Glomerular endothelial cell (primary cell): ENCODE measurements at places on chromosomes 1 and 21.

DNA sequence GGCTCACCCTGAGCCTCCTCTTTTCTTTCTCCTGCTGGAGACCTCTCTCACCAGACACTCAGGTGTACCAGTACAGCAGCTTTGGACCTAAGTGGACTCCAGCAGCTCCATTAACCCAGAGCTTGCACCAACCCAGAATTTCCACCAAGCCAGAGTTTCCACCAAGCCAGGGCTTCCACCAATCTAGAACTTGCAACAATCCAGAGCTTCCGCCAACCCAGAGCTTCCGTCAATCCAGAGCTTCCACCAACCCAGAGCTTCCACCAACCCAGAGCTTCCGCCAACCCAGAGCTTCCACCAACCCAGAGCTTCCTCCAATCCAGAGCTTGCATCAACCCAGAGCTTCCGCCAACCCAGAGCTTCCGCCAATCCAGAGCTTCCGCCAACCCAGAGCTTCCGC is 23.2 kb downstream of the CRYAA start:
- DNase-seq: no peak

- DNase-seq: no peak
These were observed 95.9 kb downstream of the ZC3H11B start for GRCh38 chr1:219517031-219517430.

DNA sequence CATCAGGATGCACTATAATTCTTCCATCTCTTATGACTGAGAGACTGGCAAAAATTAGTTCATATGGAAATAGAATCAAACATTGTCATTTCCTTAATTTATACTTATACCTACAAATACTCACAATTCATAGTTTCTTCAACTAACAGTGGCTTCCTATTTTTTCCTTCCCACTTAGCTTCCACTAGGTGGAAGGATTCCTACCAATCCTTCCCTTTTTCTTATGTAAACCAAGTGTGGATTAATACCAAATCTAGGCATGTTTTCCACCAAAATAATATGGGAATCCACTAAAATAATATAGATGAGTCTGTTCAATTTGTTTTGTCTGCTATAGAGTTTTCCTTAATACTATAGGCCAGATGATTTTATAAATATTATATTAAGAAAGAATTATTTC is 1537.1 kb downstream of the PLA2G4A start:
- no peak for DNase-seq

GRCh38 chr1:110916274-110916668 is 43.3 kb downstream of the CD53 start:
- no peak for DNase-seq

DNA sequence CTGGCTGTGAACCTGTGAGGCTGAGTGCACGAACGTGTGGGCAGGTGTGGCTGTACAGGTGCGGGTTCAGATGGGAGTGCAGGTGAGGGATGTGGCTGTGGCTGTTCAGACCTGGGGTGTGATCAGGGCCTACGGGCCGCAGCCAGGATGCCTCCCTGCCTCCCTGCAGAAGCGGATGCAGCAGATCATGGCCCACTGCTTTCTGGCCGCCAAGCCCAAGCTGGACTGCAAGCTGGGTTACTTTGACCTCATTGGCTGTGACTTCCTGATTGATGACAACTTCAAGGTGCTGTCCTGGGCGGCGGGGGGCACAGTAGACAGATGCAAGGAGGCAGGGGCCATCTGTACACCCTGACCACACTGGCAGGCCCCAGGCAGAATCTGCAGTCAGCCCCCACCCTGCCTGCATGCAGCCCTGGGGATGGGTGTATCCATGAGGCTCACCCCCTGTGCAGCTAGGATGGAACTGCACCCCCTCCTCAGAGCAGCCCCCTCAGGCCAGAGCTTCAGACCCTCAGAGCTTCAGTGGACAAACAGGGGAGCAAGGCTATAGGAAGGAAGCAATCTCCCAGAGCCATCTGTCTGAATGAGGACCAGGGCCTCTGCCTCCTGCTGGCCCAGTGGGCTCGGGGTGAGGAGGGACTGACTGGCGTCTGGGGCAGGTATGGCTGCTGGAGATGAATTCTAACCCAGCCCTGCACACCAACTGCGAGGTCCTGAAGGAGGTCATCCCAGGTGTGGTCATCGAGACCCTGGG is 9.8 kb downstream of the TNFRSF18 start:
- DNase-seq: no peak

DNA sequence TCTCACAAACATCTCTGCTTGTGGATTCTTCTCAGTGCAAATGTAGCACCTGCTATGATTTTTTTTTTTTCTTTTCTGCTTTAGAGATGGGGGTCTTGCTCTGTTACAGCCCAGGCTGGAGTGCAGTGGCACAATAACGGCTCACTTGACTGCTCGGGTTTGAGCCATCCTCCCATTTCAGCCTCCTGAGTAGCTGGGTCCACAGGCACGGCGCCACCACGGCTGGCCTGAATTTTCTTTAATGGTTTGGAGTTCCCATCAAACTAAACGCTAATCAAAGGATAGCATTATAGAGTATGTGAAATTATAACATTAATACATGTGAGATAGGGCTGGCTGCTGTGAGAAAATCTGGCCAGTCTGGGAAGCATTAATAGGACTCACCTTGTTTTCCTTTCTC is 7.2 kb upstream of the PTGER3 start:
- DNase-seq: no peak

- DNase-seq: no peak
These were observed 187.4 kb downstream of the NUF2 start for GRCh38 chr1:163509114-163509513.
